Fibroblast of skin of right biceps (primary cell): ENCODE measurements at places on chromosomes 6 and 20.

DNA sequence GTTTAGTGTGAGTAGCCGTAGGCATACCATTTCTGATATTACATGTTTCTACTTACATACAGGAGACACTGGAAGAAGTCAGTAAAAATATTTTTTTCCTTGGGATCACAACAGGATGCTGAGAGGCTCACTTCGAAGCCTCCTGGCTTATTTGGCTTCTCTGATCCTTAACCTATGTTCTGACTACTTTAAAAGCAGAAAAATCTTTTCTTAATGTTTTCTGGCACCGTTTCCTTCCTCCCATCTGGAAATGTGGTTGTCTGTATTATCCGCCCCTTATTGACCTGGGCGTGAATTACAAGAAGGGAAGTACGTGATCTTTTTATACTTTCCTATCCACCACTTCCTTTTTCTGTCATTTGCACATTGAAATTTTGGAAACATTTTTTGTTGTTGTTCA, 379.6 kb downstream of the COL12A1 start:
- DNase-seq = no peak

- DNase-seq = no peak
These were observed 171.2 kb downstream of the ZDHHC14 start for GRCh38 chr6:157552081-157552747.

DNA sequence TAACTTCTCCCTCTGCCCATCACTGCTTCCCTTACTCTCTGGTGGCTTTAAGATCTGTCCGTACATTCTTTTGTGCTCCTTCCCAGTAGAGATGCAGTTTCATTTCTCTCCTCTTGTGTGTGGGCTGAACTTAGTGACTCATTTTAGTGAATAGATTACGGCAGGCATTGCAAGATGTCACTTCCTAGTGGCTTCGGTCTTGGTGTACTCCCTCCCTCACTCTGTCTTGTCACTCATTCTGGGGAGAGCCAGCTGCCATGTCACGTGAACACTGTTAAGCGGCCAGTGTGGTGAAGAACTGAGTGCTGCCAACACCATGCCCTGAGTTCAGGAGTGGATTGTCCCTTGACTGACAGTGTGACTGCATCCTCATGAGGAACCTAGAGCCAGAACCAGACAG, 115.9 kb downstream of the OTOR start:
- DNase-seq = peak; percentile 35

- DNase-seq = no peak
These were observed 57.3 kb upstream of the EDN1 start for GRCh38 chr6:12232821-12233220.

- no peak for DNase-seq
These were observed 139.5 kb downstream of the PDE7B start for GRCh38 chr6:135990855-135991464.

GRCh38 chr20:9015984-9016324, 52.9 kb upstream of the PLCB4 start:
- peak; percentile 55 for DNase-seq

GRCh38 chr20:41422953-41423352, 56.3 kb upstream of the EMILIN3 start:
- DNase-seq = peak; percentile 30

- DNase-seq = no peak
These were observed 88.6 kb upstream of the TMEM181 start for GRCh38 chr6:158471339-158471738.

DNA sequence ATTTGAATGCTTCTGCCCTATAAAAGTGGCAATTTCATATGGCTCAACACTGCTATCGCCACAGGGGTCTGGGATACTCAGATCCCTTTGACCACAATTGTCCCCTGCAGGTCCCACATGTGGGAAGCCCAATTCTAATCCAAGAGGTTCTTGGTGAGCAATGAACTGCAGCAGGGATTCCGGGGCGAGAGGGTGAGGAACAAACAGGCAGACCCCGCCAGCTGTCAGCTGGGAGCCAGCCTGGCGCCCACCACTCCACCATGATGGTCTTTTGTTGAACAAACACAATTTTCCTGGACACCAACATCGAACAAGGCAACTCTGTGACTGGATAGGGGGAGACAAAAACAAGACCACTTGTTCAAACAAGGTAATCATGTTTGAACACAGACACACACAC, 80.5 kb downstream of the TMEM242 start:
- DNase-seq = no peak

GRCh38 chr6:5230081-5230480, 30.7 kb downstream of the LYRM4 start:
- no peak for DNase-seq

DNA sequence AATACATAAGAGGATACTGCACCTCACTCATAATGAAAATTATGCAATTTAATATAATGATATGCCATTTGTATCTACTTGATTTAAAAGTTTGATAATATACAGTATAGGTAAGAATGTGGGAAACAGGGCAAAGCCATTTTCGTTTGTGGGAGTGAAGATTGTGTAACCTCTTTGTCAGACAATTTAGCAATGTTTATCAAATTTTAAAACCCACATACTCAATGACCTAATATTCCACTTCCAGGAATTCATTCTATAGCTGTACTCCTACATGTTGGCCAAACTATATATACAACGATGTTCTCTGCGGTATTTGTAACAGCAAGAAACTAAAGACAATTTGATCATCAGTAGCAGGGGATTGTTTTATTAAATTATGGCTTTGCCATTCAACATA, 17.8 kb upstream of the FKBP5 start:
- no peak for DNase-seq

DNA sequence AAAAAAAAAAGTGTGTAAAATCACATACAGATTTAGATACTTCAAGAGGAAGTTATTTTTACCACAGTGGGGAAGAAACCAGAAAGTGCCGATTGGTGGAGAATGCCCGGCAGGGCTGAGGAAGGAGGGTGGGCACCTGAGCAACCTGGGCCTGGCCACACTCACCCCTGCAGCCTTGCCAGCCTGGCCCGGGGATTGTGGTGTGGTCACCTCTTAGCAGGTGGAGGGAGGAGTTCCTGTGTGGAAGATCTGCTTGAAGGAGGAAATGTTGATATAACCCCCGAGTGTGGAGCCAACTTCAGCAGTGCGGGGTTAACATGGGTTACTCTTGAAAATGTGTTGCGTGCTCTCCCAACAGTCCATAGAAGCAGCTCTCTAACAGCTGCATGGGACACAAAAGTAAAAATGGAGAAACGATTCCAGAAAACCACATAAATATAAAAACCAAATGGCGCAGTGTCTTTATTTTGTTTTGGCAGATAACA, 14.7 kb downstream of the UST start:
- DNase-seq = no peak

DNA sequence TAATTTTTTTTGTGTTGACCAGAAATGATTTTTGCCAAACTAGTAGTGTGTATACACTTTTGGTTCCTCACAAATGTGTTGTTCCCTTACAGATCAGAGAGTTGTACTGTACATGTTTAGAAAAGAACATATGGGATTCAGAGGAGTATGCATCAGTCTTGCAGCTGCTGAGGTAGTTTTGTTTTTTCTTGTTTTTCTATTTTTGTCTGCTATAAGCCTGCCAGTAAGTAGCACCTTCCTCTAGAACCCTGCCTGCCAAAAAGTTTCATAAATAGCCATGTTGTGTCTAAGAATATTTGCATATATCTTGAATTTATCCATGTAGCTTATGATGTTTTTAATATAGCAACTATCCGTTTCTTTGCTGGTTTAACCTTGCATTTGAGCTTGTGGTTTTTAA, 46.4 kb downstream of the ORC3 start:
- no peak for DNase-seq

DNA sequence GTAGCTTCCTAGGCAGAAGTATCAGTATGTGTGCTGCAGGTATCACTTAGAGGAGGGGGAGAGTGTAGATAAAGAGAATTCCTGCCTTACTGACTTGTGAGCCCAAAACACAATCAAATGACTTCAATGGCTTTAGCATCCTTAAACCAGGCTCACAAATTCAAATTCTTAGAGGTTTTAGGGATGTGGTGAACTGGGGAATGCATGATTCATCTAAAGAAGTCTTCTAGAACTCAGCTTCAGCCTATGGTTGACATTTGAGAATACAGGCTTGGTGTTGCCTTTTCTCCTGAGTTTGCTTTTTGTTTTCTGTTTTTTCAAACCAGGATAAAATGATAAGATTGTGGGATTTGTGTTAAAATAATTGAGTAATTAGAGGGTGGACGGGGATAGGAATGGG, 14.4 kb downstream of the SNRPC start:
- DNase-seq = peak; percentile 79

DNA sequence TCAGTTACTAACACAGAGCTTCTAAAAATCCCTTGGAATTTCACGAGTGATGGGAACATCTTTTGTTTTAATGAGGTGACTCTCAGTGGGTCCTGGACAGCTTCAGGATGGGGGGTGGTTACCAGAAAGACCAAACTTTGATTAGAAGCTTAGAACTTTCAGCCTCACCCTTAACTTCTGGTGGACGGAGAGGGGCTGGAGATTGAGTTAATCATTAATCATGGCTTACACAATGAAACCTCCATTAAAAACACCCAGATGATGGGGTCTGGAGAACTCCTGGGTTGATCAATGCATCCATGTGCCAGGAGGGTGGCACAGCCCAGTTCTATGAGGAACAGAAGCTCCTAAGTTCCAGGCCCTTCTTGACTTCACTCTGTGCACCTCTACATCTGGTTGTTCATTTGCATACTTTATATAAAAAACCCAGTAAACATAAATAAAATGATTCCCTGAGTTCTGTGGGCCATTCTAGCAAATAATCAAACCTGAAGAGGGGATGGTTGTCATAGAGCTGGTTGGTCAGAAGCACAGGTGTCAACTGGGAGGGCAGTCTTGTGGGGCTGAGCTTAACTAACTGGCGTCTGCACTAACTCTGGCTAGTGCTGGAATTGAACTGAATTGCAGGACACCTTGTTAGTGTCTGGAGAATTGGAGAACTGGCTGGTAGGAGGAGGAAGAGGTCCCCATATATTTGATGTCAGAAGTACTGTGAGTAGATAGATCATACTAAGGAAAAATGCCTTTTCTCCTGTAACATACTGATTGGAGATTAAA, 10.3 kb downstream of the RMND1 start:
- DNase-seq = no peak

- no peak for DNase-seq
These were observed 383.7 kb downstream of the MAFB start for GRCh38 chr20:40305303-40305702.

DNA sequence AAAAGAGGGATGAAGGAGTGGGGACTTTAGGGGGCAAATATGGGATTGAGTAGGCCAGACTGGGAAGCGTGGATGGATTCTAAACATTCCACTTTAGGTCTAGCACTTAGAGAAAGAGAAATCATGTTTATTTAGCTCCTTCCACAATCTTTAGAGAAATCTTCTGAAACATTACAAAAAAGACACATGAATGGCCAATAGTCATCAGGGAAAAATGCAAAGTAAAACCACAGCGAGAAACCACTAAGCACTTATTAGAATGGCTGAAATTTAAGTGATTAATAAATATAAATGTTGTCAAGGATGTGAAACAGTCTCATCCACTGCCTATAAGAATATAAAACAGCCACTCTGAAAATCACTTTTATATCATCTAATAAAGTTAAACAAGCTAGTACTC, 46.9 kb downstream of the HLA-A start:
- DNase-seq = peak; percentile 22

DNA sequence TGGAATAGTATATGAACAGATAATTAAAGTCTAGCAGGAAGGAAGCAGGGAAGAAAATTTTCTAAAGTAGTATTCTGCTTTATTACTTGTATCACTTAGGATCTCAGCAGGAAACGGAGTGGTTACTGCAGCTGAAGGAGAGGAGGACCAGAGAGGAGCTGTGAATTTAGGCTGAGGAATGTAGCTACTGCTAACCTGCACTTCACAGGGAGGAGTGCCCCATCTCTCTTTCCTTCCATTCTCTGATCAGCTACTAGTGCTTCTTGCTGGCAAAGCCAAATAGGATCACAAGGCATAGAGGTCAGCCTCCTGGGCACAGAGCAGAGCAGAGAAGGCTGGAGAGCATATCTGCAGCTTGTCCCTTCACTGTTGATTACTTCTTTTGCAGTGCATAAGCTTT, 205.3 kb upstream of the ASCC3 start:
- no peak for DNase-seq

DNA sequence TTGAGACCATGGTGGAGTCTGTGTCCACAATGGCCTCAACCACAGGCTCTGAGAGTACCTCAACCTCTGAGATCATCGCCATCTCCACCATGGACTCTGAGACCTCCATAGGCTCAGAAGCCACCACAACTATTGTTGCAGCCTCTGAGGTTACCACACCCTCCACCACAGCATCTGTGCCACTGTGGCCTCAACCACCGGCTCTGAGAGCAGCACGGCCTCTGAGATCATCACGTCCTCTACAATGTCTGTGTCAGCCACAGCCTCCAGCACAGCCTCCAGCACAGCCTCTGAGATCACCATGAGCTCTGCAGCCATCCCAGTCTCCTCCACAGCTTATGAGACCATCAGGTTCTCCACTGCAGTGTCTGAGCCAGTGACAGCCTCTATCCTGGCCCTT, 19.4 kb upstream of the MUC21 start:
- no peak for DNase-seq

DNA sequence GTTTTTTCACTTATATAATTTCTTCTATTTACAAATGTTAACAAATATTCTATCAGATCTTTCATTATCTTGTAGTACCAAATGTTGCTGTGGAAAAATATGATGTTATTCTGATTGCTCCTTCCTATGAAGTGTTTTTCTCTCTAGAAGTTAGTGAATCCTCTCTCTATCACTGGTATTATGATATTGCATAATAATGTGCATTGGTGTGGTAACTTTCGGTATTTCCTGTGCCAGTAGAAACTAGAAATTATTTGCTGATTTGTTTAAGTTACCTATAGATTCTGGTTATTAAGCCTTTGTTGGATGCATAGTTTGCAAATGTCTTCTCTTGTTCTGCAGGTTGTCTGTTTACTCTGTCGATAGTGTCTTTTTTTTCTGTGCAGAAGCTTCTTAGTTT, 342.5 kb downstream of the CENPW start:
- DNase-seq = no peak

DNA sequence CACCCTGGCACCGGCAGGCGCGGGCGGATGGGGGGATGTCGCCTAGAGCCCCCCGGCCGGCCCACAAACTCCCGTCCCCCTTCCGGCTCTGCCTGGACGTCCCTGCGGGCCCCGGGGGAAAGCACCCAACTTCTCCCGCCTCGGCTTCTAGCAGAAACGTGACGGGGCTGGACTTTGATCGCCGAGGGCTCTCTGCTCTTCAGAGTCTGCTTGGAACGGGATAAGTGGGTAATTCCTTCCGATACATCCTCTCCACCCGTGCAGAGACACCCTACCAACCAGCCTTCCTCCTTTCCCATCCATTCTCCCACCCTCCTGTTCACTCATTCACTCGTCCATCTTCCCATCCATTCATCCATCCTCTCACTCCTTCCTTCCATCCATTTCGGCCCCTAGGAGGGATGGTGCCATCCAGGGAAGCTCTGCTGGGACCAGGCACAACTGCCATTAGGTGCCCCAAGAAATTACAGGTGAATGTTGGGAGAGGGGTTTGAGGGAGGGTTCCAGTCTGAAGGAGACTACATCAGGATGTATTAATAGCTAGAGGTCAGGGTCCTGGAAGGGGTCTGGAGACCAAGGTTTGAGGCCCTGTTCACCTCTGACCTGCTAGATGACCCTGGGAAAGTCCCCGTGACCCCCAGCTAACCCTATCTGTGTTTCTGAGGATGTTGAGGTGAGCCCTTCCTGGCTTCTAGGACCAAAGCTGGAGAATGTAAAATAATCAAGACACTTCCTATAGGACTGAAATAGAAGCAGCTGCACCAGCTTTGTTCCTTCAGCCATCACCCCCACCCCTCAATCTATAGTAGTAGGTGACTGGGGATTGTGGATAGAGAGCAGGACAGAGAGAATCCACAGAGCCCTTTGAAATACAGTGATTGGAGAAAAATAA, 538 bp downstream of the TTLL9 start:
- DNase-seq = no peak

GRCh38 chr6:37624606-37625574, 72.8 kb downstream of the MDGA1 start:
- no peak for DNase-seq
